ENCODE measurements at places on chromosomes 5 and 9.

GRCh38 chr9:36486329-36486932 lies 86.3 kb upstream of the MELK start:
- peak; percentile 4 for DNase-seq

DNA sequence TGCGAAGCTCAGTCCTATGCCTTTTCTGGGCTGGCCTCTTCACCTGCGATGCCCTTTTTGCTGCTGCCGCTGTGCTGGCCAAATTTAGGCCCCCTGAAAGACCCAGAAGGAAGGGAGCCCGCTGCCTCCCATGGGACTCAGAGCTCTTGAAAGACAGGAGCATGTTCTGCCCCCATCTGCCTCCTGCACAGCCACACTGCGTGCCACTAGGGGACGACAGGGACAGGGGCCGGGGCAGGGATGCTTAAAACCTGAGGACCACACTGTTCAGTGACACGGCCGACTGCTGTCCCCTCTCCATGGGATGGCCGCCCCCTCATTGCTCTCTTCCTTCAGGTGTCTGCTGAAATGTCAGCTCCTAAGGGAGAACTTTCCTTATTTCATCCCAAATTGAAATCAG lies 132.4 kb downstream of the ADAMTS2 start:
- no peak for DNase-seq

DNA sequence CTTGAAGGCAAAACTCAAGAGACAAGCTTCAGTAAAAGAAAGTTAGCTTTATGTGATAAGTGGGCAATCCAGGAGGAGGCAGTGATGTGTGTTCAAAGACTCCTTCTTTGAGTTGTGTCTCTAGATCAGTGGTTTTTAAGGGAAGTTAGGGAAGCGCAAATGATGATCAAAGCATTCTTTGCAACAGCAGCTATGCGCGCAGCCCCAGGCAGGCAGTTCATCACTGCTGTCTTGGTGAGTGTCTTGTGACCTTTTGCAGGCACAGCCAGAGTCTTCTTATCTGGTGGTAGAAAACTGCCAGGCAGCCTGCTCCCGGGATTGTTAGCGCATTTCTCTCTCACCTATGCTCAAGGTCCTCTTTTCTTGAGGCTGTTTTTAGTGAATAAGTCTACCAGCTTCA lies 40.3 kb upstream of the CLK4 start:
- no peak for DNase-seq

DNA sequence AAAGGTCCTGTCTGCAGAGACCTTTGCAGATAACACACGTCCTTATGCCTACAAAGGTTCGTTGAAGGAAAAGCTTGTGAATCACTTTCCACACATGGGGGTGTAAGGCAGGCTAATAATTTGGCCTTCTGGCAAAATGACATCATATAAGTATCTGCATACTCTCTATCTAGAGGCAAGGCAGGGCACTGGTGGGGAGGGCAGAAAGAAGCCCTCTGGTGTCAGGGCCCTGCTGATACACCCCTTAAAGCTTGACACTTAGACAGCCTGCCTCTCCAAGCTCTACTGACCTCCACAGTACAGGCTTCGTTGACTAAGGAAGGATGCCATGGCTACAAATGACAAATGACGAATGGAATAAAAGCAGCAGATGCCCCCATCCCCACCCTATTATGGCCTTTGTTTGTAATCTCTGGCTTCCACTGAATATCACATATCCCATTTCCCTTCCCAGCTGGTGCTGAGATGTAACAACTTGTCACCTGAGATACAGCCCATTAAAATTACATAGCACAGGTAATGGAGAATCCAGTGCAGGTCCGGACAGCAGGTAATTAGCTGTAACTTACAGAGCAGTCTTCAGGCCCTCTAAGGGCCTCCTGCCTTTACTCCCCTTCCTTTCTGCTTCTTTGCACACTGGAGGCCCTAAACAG lies 76.9 kb upstream of the IFNK start:
- no peak for DNase-seq

DNA sequence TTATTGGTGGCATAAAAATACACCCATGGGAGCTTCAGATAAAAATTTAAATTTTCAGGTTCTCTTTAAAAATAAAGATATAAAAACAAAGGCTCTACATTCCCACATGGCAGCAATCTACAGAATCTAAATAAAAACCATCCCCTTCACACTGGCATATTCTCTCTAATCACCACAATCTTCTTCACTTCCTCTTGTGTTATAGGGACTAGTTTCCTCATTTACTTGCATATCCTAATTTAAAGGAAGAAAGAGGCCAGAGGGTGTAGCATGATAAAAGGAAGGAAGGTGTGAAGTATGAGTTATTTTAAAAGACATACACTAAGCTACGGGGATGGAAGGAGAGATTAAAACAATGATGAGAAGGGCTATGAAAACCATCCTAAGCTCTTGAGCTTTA lies 390.5 kb downstream of the ZNF608 start:
- no peak for DNase-seq

- DNase-seq, result no peak
Measured at GRCh38 chr9:95049761-95050160, 267.7 kb downstream of the FANCC start.

DNA sequence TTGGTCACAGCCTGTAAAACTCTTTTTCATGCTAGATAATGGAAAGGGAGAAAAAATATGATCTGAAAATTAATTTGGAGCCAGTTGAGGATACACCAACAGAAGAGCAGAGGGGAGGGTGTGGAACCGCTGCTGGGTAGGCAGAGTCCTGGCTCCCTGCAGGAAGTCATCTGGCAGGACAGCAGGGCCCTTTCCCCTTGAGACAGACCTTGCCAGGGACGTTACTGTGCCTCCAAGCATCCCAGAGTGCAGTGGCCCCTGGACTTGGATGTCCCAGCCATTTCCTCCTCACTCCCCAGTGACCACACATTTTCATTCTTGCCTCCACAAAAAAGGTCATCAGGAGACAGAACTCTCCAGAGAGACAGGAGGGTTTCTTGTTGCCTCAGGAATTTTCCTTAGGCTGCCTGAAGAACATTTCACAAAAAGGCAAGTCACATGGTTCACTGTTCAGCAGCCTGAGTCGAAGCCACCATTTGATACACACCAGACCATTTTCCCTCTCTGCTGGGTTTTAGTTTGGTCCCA lies 5.9 kb downstream of the TRPM3 start:
- DNase-seq, result no peak

DNA sequence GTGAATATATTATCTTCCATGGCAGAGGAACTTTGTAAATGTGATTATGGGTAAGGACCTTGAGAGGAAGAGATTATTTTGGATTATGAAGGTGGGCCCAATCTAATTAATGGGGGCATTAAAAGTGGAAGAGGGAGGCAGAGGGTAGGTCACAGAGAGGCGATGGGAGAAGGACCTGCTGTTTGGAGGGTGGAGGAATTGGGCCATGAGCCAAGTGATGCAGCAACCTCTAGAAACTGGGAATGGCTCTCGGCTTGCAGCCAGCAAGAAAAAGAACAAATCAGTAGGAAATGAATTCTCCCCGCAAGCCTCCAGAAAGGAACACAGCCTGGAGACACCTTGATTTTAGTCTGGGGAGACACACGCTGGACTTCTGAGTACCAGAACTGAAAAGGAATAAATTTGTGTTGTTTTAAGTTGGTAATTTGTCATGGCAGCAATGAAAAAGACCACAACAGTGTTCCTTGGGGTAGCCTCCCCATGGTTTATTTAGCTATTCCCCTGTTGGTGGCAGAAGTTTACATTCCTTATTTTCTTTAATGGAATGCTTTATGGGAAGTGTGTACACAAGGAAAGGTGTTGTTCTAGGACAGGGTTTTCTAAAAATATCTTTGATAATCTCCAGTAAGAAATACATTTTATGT lies 103.6 kb downstream of the HSPA4 start:
- DNase-seq, result no peak

GRCh38 chr5:76641514-76642120 lies 18.4 kb upstream of the F2RL2 start:
- DNase-seq, result peak; percentile 54

DNA sequence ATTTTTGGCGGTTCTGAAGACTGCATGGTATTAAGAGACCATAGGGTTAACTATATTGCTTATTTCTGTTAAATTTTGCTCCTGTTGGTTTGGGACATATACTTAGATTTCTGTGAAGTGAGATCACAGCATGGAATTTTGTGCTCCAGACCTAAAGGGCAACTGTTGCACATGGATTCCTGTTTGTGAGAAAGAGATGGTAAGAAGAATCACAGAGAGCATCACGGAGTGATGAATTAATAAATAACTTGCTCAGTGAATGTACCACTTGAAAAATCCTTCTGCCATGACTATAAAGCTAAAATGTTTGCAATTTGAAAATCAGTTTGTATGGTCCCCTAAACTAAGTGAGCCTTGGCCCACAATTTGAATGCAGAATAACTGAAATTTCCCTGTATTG lies 4.5 kb downstream of the PSAT1 start:
- no peak for DNase-seq

- DNase-seq, result no peak
Measured at GRCh38 chr5:143148771-143149170, 254.7 kb downstream of the NR3C1 start.

GRCh38 chr5:41985945-41986695 lies 61.0 kb downstream of the FBXO4 start:
- DNase-seq, result no peak

DNA sequence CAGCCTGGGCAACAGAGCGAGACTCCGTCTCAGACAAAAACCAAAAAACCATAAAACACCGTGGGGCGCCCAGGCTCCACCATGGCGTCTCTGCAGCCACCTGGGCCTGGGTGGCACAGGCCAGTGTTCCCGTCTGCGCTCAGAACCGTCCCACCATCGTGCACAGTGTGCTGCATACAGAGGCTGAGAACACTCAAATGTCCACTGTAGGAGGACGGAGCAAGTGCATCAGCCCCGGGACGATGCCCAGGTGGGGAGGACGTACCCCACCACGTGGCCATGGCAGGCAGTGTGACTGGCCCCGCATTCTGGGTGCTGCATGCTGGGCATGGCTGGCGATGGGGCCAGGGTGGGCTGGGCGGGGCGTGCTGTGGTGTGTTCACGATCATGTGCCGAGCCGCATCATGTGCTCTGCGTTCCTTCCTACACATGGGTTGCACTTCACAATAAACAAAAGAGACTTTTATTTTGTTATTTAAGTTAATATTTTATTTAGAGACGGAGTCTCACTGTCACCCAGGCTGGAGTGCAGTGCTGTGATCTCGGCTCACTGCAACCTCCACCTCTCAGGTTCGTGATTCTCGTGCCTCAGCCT lies 37.8 kb downstream of the EXD3 start:
- no peak for DNase-seq

DNA sequence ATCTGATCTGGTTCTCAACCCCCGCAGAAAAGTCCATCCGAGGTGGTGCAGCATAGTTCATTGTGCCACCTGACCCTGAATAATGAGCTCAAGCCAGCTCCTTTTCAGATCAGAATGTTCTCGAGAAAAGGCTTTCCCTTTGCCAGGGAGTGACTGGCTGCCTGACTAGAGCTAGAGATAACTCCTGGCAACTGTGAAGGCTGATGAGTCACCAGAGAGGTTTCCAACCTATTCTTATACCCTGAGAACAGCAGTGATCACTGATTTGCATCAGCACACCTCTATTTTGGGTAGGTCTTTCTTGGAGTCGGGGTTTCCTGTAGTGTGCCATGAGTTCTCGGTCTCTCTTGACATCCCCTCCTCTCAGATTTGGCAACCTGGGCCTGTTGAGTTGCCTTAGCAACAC lies 127.9 kb downstream of the PIK3R1 start:
- DNase-seq, result peak; percentile 20

DNA sequence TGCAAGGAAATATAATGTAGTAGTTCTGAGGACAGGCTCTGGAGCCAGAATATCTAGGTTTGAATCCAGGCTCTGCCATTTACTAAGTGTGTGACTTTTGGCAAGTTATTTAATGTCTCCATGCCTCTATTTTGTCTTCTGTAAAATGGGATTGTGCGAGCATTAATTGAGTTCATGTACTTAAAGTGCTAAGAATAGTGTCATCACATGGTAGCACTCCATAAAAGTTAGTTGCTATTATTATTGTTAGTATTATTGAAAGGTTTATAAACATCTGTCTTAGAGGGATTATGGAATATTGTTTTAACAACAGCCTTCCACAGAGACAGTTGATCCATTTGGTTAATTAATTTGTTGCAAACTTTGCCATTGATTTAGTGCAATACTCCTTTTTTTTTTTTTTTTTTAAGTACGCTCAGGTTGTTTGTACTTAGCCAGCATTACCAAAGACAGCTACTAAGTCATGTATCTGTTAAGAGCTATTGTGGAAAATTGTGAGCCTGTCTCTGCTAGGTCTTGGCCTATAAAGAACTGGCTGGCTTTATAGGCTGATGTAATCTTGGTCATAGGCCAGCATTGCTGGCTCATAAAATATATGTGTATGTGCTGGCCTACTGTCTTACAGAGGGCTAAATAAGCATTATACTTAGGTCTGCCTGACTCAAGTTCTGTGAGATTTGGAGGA lies 174.7 kb downstream of the WDR70 start:
- no peak for DNase-seq

GRCh38 chr5:133189881-133190280 lies 138.1 kb downstream of the HSPA4 start:
- no peak for DNase-seq

DNA sequence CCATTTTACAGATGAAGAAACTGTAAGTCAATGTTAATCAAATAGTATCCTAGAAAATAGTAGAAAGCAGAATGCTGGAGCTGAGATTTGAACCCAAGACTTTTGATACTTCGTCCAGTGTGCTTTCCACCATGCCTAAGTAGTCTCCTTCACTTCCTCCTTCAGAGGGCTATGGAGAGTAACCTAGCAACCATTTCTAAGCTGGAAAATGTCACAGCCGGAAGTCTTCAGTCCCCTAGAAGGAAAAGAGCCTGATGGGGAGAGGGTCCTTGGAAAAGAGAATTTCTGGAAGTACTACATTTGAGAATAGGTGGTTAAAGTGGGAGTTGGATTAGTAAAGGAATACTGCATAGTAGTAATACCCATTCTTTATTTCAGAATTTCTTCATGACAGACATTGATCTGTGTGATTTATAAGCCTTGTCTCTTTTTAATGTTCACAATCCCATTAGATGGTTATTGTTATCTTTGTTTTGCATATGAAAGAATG lies 32.7 kb downstream of the PCDHAC2 start:
- DNase-seq, result no peak

GRCh38 chr5:175797521-175798038 lies 73.8 kb upstream of the CPLX2 start:
- no peak for DNase-seq

- DNase-seq, result no peak
Measured at GRCh38 chr9:104073098-104073769, 20.9 kb upstream of the SMC2 start.

GRCh38 chr5:136734628-136735027 lies 369.3 kb upstream of the TRPC7 start:
- DNase-seq, result no peak

GRCh38 chr9:105289305-105289704 lies 44.9 kb downstream of the SLC44A1 start:
- no peak for DNase-seq

GRCh38 chr5:133708331-133708850 lies 96.0 kb upstream of the FSTL4 start:
- DNase-seq, result no peak

DNA sequence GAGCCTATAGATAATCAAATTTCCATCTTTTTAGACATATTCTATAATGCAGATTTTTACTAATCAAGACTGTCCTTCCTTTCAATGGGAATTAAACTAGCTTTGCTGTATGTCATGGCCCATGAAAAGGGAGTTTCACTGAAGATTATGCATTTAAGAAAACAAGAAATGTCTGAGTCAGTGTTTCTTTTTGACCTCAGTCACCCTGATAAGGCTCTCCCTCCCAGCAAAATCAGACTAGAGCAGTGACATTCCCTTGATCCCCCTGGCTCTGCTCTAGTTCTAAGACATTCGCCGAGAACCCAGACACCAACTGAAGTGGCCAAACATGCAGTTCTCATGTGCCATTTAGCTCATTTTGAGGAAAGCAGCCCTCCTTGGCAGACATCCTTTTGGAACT lies 442.0 kb downstream of the ACTL7B start:
- DNase-seq, result no peak

Measured in stimulated activated CD4-positive, alpha-beta T cell treated with anti-CD3 and anti-CD28 coated beads, Interleukin-4, amount 100 ng/mL, for 48 hours (primary cell).